ENCODE measurements at places on chromosomes 3 and 15.
A peak's percentile ranks its signal among the peaks of the same experiment; 100 is the strongest.

GRCh38 chr3:69420781-69421520 lies 35.1 kb upstream of the FRMD4B start:
- DNase-seq, result no peak

DNA sequence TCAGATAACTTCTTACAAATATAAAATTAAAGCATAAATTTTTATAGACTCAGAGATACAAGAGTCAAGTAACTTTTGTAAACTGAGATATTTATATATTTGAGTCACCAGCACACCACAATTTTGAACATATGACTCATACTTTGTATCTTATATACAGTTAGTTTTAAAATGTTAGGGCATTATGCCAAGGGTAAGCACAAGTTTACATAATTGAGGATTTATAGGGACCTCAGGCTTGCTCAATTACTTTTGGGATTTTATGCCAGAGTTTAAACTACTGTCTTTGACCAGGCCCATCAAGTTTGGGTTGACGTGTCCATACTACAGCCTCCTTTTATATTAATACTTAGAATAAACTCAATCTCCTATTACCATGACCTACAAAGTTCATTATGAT lies 7.4 kb upstream of the FGF7 start:
- no peak for DNase-seq

DNA sequence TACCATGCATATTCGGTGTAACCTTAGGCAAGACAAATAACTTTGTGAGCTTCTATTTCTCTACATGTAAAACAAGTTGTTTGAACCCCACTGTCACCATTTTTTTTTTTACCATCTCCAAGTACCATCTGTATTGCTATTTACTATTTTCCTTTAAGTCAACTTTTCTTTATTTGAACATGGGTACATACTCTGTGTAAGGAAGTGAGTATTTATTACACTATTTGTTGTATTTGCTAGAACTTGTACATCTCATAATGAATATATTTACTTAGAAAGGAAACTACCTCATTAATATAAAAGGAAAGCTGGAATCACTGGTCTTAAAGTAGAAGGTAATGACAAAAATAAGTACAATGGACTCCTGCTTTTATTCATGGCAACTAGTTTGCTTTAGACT lies 69.9 kb downstream of the WNT5A start:
- no peak for DNase-seq

DNA sequence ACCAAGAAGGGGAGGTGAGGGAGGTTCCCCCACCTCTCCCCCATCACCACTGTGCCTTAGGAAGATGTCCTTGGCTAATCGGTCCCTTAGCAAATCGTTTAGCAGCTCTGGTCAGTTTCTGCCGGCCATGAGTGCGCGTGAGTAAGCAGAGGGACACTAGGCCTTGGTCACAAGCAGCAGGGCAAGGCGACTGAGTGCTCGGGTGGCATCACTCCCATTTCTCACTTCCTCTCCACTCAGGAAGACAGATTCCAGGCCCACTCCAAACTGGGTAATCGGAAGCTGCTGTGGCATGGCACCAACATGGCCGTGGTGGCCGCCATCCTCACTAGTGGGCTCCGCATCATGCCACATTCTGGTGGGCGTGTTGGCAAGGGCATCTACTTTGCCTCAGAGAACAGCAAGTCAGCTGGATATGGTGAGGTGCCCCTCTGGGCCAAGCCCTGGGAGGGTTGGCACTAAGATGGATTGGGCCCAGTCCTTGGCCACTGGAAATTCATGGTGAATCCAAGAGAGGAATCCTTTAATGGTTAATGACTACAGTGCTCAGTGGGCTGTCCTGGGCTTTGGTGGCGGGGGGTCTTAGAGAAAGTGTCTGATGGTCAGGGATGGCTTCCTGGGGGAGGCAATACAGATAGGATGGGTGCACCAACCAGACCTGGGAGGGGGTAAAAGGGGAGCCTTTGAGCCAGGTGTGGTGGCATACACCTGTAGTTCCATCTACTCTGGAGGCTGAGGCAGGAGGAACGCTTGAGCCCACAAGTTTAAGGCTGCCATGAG lies 4.0 kb downstream of the PARP3 start:
- no peak for DNase-seq

GRCh38 chr3:195918176-195918575 lies 9.8 kb upstream of the TNK2 start:
- DNase-seq, result no peak

DNA sequence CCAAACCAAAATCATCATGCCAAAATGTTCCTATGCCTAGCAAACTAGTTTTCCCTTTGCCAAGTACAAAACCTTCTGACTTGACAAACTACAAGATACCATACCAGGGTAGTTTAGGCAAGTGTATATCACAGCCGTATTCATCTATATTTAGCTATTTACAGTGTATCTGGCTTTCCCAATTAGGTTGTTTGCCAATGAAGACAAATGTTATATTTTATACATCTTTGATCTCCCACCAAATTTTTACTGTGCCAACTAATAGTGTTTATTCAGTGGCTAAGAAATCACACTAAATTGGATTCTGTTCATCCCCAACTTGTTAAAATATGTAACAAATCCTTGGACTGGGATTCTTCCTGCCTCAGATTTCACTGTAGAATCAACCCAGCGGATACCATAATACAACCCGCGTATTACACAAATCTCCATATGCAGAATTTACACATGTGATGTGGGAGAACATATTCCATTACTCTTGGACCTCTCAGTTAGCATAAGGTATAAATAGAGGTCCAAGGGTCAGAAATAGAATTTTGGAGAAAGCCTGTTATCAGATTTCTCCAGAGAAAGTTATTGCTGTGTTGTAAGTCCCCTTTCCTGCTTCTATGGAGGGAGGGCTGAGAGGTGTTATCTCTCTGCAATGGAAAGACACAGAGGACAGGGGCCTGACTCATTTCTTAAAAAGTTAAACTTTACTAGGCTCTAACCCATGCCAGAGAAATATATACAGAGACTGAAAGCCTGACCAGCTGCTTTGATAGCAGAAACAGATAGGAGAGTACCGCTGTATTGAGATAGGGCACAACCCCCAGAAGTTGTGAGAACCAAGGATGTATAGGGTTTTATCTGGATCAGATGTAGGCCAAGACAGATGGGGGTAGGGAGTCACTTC lies 467.0 kb downstream of the FGF12 start:
- no peak for DNase-seq

- DNase-seq, result no peak
Measured at GRCh38 chr3:41026394-41027177, 172.7 kb upstream of the CTNNB1 start.

GRCh38 chr3:42556089-42556632 lies 25.6 kb downstream of the SEC22C start:
- DNase-seq, result no peak

- peak; percentile 33 for DNase-seq
Measured at GRCh38 chr15:69987492-69988489, 109.9 kb downstream of the TLE3 start.

DNA sequence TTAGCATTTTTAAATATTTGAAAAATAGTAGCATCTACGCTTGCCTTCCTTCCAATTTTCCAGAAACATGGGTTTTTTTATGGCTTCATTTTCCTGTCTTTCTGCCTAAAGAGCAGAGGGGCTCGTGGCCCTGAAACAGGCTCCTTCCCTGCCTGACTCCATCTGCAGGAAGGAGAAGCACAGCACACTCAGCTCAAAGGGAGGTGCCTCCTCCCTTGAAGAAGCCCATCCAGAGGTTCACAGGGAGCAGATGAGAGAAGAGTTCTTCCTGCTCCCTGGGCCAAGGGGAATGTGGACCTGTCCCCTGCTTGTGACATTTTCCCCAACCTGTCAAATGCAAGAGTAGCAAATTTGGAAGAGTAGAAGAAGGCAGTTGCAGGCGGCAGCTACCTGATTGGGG lies 55.8 kb downstream of the BBX start:
- no peak for DNase-seq

GRCh38 chr3:55488398-55489055 lies 1.4 kb upstream of the WNT5A start:
- no peak for DNase-seq

DNA sequence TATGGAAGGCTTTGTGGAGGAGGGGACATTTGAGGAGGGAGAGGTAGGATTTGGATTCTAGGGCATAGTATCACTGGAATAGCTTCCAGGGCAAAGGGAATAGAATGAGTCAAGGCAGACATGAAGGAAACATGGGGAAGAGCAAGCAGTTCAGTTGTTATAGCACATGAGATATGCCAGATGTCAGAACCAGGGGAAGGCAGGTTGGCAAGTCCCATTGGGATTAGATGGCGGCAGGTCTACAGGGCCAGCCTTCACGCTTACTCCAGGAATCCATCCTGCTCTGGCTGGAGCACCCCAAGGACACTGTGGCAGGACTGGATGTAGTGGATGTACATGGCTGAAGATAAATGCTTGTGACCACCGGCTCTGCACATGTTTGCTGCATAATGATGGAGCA lies 120.4 kb upstream of the ST8SIA2 start:
- DNase-seq, result no peak

DNA sequence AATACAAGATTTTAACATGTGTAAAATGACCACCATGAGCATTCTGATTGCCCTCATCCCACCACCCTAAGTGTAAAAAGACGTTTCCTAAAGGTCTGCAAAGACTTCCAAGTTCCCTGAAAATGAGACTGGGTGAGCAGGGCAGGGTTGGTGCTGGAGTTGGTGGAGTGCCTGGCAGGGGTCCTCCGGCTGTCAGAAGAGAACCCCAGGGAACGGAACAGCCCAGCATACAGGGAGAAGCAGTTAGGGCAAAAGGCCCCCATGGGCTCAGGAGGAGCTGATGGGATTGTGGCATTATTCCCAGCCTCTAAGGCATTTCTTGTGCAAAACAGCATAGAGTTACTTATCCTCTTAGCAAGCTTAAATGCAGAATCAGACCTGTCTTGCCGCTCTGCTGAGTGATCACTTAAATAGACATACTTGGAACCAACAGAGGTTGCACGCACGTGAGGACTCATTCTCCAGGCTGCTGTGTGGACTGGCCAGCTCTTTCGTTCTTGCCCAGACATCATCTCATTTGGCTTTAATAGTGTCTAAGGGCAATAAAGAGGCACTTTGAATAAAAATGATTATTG lies 36.0 kb downstream of the XYLB start:
- DNase-seq, result no peak

GRCh38 chr15:48472756-48473155 lies 141.5 kb downstream of the DUT start:
- no peak for DNase-seq

DNA sequence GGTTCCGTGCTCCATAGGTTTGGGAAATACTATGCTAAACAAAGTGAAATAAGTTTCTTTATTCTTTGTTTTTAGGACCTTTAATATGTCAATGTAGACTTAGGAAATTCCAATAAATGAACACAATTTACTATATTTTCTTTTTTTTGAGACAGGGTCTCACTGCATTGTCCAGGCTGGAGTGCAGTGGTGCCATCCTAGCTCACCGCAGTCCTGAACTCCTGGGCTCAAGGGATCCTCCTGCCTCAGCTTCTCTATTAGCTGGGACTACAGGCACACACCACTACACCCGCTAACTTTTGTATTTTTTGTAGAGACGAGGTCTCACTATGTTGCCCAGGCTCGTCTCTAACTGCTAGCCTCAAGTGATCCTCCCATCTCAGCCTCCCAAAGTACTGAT lies 12.4 kb upstream of the HOMER2 start:
- no peak for DNase-seq

GRCh38 chr15:100520132-100520921 lies 8.4 kb downstream of the CERS3 start:
- DNase-seq, result no peak

DNA sequence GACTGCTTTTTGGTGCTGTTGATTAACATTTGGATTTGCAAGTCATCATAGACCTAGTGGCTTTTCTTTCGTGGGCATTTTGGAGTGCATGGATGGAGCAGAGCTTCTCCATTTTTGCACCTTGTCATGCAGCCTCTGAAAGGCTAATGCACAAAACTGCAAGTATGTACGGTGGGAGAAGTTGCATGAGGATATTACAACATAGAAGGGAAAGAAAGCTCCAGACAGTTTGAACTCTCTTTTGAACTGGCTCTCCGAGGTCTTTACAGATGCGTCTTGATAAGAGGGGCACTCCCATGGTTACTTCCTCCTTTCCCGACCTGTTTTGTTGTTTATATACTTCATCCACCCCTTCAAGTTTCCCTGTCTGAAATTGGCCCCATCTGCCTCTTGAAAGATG lies 147.1 kb upstream of the GBE1 start:
- no peak for DNase-seq

- no peak for DNase-seq
Measured at GRCh38 chr3:10936686-10937085, 55.9 kb upstream of the SLC6A1 start.

- no peak for DNase-seq
Measured at GRCh38 chr3:10768708-10769394, 47.2 kb upstream of the SLC6A11 start.

DNA sequence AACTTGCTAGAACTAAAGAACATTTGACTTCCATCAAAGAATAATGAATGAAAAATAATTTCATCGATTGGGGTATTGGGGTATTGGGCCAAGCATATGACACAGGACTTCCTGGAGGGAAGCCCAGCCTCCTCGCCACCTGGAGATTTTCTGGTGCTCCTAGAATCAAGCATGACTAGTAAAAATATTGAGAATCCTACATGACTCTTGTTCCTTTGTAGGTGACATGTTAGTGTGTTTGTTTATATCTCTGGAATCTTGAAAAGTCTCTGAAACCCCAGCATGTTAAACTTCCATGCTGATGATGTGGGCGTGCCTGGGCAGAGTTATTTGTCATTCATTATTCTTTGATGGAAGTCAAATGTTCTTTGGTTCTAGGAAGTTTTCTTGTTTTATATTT lies 90.1 kb upstream of the EPHB3 start:
- no peak for DNase-seq

DNA sequence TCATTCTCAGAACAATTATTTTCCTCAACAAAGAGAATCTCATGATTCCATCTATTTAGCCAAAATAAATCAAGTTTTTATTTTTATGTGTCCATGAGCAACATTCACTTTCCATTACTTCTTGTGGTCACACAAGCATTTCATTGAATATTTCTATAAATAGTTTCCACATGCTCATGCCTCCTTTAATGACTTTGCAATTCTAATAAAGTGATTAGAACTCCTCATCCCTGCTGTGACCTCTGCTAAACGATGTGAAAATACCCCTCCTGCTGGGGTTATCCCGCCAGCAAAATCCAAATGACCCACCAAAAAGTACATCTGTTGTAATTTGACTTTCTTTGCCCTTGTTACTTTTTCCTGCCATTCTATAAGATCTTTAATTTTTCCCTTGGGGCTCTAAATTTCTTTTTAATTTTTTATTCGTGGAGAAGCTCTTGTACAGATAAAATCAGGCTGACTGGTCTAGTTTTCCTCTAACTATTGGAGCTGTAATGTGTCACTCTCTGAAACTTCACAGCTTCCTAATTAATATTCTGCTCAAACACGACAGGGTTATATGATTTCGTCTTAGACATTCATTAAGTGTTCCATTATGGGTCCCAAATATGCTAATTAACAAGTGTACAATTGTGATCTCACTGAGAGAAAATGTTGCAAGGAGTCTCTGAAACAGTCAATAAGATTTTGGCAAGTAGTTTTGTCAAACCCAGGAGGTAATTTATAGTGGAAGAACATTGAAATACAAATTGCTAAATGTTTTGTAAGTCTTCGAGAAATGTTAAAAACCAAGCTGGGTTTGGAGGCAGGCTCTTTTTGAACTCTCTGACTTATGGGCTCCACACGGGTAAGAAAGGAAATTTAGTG lies 533.1 kb upstream of the NAALADL2 start:
- peak; percentile 11 for DNase-seq

GRCh38 chr3:52912885-52913731 lies 15.8 kb upstream of the STIMATE start:
- DNase-seq, result no peak
